ENCODE measurements at places on chromosomes 6 and 20. TPM values are rescaled to one million over a fixed set of nuclear protein-coding genes. Genes with fewer than 3 reads are reported as not detected.

SSTR4 gene
- not detected for total RNA-seq

- no peak for DNase-seq
These were observed 43.1 kb upstream of the MDFI start for GRCh38 chr6:41595166-41595565.

DNA sequence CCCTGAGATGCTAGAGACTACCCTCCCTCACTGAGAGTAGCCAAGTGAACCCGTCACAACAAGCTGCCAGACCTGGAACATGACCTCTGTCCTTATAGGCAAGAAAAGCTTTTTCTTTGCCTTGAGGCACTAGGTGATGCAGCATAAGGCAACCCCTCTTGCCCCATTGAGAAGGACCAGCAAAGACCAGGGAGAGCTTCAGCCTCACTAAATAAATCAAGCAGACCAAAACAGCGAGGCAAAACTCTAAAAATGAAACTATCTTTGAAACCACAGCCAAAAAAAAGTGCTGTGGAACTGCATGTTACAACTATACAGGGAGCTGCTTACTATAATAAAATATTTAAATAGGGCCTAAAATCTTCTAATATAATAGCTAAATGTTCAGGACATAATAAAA lies 62.6 kb upstream of the FAM83B start:
- DNase-seq, result no peak

GRCh38 chr20:40863355-40863919 lies 165.2 kb upstream of the TOP1 start:
- no peak for DNase-seq
